ENCODE measurements at places on chromosomes 4 and X.
A peak's percentile ranks its signal among the peaks of the same experiment; 100 is the strongest.

- no peak for DNase-seq
Measured at GRCh38 chrX:11393949-11394654, 100.9 kb downstream of the AMELX start.

DNA sequence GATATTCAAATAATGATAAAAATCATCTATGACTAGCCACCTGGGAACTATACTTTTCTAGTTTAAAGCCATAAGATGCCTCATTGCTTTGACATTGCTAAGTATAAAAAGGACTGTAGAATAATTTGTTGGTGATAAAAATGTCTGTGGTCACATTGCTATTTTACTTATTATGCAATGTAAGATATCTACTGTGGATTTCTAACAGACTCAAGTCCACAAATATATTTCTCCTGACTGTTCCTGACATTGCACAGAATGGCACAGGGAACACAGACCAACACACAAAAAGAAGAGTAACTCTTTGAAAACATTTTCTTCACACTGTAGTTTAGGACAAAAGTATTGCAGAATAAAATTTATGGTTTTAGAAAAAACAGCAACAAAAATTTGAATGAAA is 2.2 kb upstream of the TMPRSS11E start:
- no peak for DNase-seq

GRCh38 chr4:107037199-107037584 is 1.1 kb upstream of the DKK2 start:
- peak; percentile 59 for DNase-seq

- no peak for DNase-seq
Measured at GRCh38 chr4:163790231-163790630, 295.7 kb downstream of the TMA16 start.

- DNase-seq, result no peak
Measured at GRCh38 chrX:32893751-32894150, 317.6 kb downstream of the DMD start.

- DNase-seq, result no peak
Measured at GRCh38 chr4:7121866-7122653, 54.2 kb upstream of the GRPEL1 start.

DNA sequence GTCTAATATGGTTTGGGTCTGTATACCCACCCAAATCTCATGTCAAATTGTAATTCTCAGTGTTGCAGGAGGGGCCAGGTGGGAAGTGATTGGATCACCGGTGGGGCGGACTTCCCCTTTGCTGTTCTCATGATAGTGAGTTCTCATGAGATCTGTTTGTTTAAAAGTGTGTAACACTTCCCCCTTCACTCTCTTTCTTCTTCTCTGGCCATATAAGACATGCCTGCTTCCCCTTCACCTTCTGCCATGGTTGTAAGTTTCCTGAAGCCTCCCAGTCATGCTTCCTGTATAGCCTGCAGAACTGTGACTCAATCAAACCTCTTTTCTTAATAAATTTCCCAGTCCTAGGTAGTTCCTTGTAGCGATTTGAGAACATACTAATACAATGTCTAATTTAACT is 19.7 kb upstream of the SCRG1 start:
- DNase-seq, result no peak

GRCh38 chr4:140930011-140930410 is 173.8 kb upstream of the TBC1D9 start:
- no peak for DNase-seq

- DNase-seq, result no peak
Measured at GRCh38 chr4:123043013-123043412, 120.6 kb upstream of the NUDT6 start.

DNA sequence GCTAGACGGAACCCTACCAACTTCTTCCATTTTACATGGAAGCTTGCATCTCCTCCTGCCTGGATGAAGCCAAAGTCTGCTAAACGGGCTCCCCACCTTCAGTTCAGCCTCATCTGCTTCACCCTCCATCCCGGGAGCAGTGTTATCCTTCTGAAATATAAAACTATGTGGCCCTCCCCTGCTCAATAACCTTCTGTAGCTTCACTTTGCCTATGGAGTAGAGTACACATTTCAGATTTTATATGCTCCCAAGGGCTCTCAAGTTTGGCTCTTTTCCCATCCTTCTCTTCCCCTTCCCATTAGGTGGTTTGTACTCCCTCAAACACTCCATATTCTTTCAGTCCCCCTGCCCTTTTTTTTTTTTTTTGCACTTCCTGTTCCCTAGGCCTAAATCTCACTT is 115.9 kb upstream of the RAI2 start:
- no peak for DNase-seq

DNA sequence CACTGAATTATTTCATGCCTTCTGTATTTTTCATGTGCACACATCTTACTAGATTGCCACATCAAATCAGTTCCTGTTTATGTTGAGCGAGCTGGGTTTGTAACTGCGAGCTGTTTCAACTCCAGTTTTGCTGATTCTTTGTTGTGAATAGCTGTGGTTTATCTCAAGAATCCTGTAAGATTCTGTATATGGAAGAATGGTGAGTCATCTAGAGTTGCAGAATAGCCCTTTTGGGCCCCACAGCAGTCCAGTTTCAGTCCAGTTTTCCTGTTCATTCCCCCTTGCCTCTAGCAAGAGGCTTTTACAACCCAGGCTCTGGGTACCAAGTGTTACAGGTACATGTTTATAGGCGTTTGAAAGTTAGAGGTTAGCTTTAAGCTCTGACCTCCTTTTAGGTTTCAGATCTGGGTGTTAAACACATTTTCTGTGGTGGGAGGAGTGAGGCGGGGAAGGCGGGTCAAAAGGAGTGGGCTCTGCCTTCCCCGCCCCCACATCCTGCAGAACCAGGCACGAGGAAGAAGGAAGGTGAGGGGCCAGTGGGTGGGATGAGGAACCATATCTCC is 32.7 kb downstream of the TBC1D14 start:
- peak; percentile 89 for DNase-seq

GRCh38 chrX:135543924-135544323 is 23.5 kb downstream of the INTS6L start:
- DNase-seq, result no peak

- DNase-seq, result peak; percentile 84
Measured at GRCh38 chr4:184168406-184169019, 49.2 kb downstream of the ENPP6 start.

- DNase-seq, result peak; percentile 71
Measured at GRCh38 chr4:38730830-38731646, 51.8 kb downstream of the TLR10 start.

GRCh38 chr4:110004556-110004955 is 91.9 kb downstream of the EGF start:
- DNase-seq, result peak; percentile 24

GRCh38 chr4:152257601-152258066 is 278.3 kb downstream of the FBXW7 start:
- no peak for DNase-seq

DNA sequence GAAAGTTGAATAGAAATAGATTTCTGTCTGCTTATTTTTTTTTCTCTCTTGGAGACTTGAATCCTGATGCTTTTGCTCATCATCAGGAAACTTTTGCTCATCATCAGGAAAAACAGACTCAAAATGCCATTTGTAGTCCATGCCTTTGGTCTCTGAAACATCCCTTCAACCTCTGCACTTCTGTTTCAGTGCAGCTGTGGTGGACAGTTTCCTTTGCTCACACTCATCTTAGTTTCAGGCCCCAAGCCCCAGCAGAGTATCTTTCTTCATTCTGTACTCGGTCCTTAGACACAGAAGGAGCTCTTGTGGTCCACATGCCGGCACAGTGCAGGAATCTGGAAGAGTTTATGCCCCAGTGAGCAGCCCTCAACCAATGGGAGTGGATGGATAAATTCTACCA is 337.9 kb downstream of the PPP3CA start:
- no peak for DNase-seq

GRCh38 chrX:19846995-19847790 is 40.2 kb downstream of the SH3KBP1 start:
- DNase-seq, result peak; percentile 40

GRCh38 chrX:150694738-150695410 is 1.7 kb downstream of the MTMR1 start:
- DNase-seq, result no peak

GRCh38 chr4:3232871-3233271 is 16.1 kb upstream of the MSANTD1 start:
- DNase-seq, result no peak

- no peak for DNase-seq
Measured at GRCh38 chrX:30824275-30824674, 64.8 kb downstream of the TAB3 start.

GRCh38 chr4:122797405-122798094 is 29.1 kb upstream of the FGF2 start:
- DNase-seq, result no peak

DNA sequence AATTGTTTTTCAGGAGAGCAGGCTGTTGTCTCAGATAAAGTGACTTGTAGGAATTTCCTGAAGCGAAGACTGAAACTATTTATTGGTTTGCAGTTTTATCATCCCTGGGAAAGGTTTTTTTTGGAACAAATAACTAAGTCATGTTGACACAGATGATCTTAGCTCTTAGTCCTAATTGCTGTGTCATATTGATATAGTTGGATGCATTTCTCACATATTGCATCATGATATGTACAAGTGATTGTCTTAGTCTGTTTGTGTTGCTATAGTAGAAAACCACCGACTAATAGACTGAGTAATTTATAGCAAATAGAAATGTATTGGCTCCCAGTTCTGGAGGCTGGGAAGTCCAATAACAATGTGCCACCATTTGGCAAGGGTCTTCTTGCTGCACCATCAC is 397.5 kb upstream of the PPP1R2C start:
- DNase-seq, result no peak

DNA sequence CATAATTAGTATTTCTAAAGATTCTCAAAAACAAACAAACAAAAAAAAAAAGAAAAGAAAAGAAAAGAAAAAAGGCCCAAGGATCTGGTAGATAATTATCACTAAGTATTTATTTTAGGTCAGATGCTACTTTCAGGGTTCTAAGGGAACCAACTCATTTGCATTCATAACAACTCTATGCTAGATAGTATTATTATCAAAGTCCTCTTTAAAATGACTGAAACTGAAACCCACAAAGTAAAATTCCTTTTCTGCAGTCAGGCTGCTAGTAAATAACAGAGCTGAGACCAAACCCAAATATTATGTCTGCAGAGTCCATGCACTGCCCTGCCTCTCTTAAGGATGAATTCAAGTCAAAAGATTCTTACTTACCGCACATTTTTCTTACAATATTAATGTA is 38.3 kb upstream of the MAPK10 start:
- DNase-seq, result no peak

DNA sequence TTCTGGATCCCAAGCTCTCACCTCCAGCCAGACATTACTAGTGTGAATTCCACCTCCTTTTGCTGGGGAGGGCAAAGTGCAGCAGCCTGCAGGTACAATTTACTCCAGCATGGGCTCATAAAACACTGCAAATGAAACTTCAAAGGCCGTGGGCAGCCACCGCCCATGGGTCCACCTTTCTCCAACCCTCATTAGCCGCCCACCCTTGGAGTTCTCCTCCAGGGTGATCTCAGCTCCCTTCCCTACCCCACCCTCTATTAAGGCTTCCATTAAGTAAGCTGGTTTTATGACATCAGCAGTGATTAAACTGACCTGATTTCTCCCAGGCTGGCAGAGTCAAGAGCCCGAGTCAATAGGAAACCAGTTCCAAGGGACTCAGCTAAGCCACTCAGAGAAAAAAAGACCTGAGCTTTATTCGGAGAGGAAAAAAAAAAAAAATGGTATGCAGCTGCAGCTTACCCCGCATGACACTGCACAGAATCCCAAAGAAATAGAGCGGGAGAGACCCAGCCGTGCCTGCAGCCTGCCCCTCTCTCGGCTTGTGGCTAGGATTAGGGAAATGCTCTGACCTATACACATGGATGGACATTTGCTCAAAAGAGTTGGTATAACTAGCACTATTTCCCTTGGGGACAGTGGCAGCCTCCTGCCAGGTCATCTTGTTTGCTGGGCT is 319.6 kb downstream of the PTTG2 start:
- DNase-seq, result peak; percentile 44

DNA sequence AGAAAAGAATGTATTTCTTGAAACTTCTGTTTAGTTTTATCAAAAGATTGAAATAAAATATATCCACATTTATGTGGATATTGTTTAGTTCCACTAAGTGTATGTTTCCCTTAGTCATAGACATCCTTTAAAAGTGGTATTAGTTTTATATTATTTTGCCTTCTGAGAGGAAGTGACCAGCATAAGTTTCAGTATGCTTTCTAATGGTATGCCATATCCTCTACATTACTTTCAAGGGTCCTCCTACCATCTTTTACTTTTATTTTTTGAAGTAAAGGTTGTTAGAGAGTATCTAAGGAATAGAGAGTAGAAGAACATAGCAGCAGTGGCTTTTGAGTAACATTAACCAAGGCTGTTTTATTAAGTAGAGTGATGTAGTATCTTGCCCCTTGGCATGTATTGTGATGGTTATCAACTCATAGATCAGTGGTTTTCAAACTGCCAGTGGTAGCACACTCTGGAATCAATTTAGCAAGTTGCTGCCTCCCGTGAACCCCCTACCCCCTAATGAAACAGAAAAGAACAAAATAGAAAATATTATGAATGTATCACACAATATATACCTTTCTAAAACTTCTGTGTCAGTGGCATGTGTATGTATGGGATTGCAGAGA is 44.8 kb downstream of the RBPJ start:
- no peak for DNase-seq

DNA sequence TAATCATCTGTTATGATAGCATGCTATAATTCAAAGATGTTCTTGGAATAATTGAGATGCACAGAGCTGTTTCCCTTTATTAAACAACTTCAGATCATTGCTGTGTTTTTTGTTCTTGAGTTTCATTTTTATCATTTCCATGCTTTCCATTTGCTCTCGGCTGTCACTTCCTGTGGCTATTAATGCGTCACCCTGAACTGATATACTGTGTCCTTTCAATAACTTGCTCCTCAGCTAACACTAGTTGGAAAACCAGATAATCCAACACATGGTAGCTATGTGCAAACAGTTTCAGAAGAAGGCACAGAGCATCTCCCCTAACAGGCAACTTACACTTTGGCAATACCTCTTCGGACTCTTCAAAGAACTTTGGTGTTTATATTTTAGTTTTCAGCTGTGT is 376.0 kb downstream of the GBA3 start:
- DNase-seq, result no peak

DNA sequence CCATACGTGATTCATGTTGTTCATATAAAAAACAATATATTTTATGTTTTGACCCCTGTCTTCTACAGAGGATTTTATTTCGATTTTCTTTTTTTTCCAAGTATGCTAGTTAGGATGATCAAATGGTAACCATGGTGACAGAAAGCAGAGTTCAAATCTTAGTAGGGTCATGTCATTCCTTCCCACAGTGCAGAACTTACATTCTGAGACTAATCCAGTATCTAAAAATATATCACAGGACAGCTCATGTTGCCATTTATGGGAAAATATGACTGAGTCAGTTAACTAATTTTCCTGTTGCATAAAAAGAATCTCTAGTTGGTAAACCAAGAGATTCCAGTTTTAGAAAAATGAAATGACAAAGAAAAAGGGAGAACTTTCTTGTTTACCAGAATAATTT is 209.5 kb downstream of the PARM1 start:
- DNase-seq, result no peak

- DNase-seq, result peak; percentile 37
Measured at GRCh38 chr4:5142726-5143125, 91.4 kb downstream of the STK32B start.

All from lung (tissue), 17 donors.